Fibroblast of skin of right quadriceps (primary cell): ENCODE measurements at places on chromosomes 4 and X.
A peak's percentile ranks its signal among the peaks of the same experiment; 100 is the strongest.

DNA sequence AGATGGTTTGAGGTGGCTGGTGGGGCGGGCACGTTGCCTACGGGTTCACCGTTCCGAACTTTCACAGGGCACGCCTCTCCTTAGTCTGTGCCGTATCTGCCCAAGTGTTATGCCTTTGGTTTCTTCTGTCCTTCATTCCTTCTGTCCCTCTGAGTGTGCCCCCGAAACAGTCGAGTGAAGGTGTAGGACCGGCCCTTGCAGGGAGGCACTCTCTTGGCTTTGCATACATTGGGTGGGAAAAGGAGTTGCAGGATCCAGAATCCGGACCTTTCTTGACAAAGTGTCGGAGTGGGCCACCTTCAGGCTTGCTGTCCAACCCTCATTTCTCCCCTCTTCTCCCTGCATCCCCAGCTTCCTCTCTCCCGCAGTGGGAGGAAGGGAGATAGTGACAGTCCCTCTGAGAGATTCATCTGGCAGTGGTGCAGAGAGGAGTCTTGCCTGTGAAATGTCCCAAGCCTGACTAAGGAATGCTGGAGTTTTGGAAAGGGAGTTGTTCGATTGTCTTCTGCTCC, 569 bp downstream of the ARFIP1 start:
- peak; percentile 30 for DNase-seq

DNA sequence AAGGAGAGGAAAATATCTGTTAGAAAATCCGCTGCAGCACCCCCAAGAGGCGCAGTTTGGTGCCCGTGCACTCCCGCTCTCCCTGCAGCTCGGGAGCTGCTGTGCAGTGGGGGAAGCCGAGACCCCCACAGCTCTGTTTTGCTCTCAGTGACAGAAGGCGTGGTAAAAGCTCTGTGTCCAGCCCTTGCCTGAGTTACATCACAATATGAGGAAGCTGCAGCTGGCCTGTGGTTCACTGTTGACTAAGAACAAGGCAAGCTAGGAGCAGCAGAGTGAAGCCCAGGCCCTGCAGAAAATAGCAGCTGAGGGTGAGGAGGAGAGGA, 88.5 kb upstream of the ADRA2C start:
- no peak for DNase-seq

- DNase-seq: peak; percentile 28
Measured at GRCh38 chrX:9144701-9145241, 110.8 kb upstream of the FAM9B start.

DNA sequence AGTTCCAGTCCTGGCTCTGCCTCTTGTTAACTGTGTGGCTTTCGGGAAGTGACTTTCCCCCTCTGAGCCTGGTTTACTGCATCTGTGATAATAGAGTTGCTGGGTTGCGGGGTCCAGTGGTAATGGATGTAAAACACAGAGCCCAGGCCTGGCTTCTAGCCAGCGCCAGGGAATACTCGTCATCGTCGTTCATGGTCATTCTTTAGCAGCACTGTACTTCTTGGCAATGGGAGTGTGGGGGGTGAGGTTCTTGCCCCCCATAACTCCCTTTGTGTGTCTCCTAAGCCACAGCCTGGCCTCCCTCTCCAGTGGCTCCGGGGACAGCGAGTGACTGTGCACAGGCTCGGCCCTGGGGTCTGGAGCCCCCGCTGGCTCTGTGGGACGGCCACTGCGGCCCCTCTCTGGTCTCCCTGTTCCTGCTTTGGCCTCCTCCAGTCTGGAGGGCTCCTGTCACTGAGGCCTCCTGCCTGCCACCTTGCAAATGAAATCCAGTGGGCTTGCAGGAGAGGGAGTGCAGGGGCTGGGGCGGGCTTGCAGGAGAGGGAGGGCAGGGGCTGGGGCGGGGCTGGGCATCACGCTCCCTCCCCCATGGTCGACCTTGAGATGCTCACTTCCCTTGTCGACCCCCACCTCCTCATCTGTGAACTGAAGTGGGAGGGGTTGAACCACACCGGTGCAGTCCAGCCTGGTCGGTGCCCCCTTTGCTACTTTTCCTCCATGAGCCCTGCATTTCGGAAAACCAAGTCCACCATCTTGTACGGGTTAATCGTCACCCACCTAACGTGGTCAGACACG, 13.2 kb downstream of the PSAPL1 start:
- no peak for DNase-seq

- peak; percentile 44 for DNase-seq
Measured at GRCh38 chr4:78410676-78411075, 140.9 kb upstream of the ANXA3 start.

DNA sequence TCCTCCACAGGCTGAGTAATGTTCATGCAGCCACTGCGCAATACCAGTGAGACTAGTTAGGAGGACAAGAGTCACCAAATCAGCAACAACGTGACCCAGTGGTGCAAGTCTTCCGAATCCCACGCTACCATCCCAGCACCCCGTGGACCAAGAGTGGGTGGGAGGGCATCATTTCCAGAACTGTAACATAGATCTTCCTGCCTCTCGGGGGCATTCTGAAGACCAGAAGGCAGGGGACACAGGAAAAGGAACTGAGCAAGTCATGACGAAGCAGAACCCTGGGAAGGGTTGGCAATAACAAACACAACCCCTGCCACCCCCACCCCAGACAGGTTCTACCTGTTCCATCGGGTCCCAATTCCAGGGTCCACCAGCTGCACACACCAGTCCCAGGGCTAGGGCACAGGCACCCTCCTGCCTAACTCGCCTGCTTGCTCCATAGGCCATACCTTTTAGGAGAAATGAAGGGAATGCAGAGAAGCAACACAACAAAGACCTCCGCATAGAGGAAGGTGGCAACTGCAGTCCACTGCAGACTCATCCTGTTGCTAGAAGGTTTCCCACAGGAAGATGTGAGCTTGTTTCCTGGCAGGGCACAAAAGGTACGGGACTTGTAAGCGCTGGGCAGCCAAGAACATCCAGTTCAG, 1.4 kb downstream of the BCAP31 start:
- DNase-seq: no peak

DNA sequence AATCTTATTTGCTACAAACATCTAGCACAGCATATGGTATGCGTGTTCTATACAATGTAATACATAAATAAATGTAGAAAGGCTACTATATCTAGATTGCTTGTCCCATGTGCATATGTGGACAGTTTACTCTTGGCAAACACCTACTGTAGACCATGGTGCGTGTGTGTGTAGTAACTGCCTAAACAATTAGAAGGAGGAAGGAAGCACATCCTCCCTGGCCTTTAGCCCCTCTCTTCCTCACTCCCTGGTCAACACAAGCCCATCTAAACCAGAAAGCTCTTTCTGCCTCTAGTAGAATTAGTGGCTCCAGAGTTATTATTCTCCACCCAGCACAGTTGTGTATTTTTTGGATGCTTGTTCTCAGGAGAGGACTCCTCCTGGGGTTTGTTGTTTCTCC, 73.9 kb downstream of the KDR start:
- no peak for DNase-seq

DNA sequence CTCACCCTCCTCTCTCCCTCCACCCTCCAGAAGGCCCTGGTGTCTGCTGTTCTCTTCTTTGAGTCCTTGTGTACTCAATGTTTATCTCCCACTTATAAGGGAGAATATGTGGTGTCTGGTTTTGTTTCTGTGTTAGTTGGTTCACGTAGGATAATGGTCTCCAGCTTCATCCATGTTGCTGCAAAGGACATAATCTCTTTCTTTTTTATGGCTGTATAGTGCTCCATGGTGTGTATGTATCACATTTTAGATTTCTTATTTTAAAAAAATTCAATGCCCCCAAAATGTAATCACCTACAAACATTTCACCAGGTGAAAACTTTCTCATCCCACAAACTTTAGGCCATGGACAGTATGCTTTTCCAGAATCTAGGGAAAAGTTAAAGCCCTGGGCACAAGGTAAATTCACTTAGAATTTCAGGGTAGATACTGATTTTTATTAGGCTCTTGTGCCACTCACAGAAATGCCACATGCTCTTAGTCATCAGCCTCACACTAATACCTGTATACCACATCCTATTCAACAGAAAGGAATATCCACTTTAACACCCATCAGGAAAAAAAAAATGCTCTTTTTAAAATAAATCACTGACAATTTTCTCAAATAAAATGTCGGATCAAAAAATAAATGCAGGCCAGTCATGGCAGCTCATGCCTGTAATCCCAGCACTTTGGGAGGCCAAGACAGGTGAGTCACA, 104.8 kb upstream of the ENPP6 start:
- no peak for DNase-seq

DNA sequence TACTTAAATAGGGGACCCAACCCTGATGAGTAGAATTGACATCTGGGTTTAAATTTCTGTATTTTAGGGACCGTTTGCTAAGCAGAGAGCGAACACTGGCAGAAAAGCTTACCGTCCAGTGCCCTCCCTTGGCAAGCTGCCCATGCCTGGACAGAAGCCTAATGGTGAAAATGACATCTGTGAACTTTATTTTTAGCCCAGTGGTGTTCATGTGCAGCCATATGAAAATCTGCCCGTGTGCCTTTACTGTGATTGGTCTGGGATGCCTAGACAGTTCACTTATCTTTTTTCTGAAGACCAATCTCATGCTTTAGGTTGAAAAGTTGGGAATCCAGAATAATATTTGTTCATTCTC, 1.1 kb downstream of the STBD1 start:
- no peak for DNase-seq

- no peak for DNase-seq
Measured at GRCh38 chr4:657338-657833, 16.7 kb downstream of the ATP5ME start.

GRCh38 chrX:57772637-57773036, 92.6 kb upstream of the NLRP2B start:
- DNase-seq: no peak

DNA sequence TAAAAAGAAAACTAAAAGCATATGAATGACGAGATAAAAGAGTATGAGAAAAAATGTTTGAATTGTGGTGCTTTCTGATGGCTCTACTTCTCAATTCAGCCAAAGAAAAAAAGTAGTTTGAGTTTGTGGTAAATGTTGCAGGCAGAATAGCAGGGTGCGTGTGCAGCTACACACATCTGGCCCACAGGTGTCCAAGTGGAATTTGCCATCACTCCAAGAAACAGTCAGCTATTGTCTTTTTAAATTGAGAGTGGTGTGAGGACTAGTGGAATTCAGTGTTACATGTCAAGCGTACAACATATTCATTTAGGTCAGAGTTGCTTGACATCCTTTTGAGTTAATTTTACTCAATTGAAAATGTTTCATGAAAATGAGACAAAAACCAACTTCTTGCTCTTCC, 424.8 kb upstream of the MAD2L1 start:
- DNase-seq: no peak

DNA sequence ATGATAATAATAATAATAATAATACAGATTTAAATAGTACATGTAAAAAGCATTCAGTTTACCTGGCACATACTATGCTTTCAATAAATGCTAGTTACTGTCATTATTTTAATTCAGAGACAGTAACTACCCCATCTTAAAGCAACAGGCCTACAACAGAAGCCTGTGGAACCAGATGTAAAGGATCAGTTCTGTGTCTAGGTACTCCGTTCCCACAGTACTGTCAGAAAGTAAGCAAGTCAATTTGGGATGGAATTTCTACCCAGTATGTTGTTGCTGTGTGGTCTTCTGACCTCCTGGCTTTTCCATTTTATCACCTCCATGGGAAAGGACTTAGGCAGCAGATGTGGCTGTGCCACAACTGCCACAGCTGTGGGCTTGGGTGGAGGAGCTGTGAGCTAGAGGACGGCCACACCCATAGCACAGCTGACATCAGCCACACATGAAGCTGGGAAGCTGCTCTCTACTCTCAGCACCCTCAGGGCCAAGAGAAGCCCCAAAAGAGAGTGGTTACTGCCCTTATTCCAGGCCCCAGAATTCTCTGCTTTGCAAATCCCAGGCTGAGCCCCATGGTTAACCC, 102.8 kb downstream of the CBR4 start:
- peak; percentile 39 for DNase-seq

DNA sequence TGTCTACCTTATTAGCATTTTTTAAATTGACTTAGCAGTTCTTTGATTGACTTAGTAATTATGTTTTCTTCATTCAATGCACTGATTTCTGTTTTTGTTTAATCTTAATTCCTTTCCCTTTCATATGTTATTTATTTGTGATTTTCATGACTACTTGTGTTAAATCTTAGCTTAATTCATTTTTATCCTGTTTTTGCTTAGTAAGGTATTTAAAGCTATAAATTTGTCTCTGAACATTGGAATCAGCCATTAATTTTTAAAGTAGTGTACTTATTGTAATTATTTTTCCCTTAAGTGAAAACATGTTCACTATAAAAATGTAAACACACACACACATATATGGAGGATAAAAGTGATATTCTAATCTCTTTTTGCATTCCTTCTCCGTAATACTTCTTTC, 109.1 kb upstream of the DIPK2B start:
- no peak for DNase-seq

DNA sequence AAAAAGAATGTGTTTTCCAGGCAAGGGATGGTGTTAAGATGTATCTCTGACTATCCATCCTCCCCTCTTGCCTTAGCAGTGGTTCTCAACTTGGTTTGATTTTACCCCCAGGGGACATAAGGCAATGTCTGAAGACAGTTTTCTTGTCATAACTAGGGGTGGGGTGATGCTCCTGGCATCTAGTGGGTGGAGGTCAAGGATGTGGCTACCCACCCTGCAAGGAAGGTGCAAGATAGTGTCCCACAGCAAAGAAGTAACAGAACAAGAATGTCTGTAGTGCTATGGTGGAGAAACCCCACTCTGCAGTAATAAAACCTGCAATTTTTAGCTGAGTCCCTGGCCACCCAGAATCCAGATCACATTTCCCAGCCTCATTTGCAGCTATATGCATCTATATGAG, 81.2 kb upstream of the TBL1X start:
- no peak for DNase-seq

GRCh38 chrX:135484641-135485289, 35.7 kb upstream of the INTS6L start:
- DNase-seq: peak; percentile 41
